ENCODE measurements at places on chromosomes 2 and 18.

- peaks cover 59% of the 10 kb centered on the region for H3K27me3 ChIP-seq
- H3K36me3 ChIP-seq = no peaks in the 10 kb centered on the region
- DNase-seq = peak; percentile 38
- H3K4me3 ChIP-seq = peak overlapping the region; percentile 12
- H3K4me1 ChIP-seq = no peaks in the 10 kb centered on the region
- H3K27ac ChIP-seq = no peak overlapping the region
Observed at GRCh38 chr18:31555971-31556747, 35.5 kb upstream of the TTR start.

DNA sequence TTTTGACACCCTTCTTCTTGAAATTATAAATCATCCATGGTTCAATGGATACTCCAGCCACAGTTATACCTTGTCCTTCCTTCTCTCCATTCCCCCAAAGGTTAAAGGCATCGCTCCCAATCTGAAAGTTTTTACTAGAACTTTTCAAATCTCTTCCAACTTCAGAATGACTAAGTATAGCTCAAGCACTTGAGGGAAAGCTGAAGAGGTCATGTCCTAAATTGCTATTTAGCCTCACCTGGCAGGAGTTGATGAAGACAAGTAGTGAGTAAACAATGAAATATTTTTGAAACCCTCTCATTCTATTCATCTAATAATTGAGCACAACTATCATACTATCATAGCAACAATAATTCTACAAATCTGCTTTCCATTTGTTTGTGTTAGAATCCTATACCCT lies 167.8 kb downstream of the HNMT start:
- H3K36me3 ChIP-seq = no peaks in the 10 kb centered on the region
- no peak for DNase-seq
- no peak overlapping the region for H3K27ac ChIP-seq
- H3K4me1 ChIP-seq = no peaks in the 10 kb centered on the region
- H3K27me3 ChIP-seq = no peaks in the 10 kb centered on the region

DNA sequence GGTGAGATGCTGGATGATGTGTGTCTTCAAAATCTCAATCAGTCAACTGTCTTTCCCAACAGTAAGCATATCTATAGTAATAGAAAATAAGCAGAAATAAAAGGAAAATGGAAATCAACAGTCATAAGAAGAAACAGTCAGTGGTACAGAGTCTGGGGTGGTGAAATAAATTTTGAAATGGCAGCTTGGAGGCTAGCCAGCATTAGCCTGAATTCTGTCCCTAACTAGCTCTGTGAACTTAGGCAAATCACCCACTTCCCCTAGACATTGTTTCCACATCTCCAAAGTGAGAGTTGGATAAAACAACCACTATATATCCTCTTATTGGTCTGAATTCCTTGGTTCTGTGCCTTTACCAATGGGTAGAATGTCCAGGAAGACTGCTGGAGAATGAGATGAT lies 189.7 kb upstream of the REV1 start:
- H3K36me3 ChIP-seq = no peaks in the 10 kb centered on the region
- no peaks in the 10 kb centered on the region for H3K27me3 ChIP-seq
- no peak for DNase-seq
- no peak overlapping the region for H3K4me3 ChIP-seq

DNA sequence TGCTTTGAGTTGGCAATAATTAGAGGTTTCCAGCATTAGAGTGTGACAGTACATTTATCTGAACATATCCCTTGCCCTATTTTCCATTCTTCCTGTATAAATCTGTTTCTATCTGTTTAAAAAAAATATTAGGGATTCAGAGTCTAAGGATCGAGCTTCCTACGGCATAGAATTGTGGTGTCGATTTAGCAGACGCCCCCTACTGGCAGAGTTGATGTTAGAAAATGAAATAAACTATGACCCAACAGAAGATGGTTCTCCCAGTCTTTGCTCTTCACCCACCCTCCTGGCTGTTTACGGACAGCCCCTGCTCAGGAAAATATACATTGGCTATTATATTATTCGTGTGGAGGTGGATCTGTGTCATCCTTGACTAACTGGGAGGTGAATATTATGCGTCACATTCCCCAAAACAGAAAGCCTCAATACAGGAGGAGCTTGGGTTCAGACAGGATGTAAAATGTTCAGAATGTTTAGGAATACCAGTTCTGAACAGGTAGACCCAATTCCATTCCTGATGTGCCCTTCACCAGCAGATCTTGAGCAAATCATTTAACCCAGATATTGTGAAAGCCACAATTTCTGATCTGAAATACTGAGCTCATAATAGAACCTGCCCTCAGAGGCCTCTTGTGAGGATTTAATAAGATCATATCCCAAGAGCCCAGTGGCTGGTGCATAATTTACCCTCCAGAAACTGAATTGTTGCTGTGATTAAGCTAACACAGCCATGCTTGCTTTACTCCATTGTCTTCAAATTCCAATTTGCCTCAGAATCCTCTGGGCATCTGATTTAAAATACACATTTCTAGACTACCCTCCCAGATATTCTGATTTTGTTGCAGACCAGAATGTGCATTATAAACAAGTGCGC lies 10.8 kb upstream of the ERMN start:
- H3K27ac ChIP-seq = peak overlapping the region; percentile 22
- H3K36me3 ChIP-seq = peaks cover 4% of the 10 kb centered on the region
- DNase-seq = no peak
- H3K27me3 ChIP-seq = no peaks in the 10 kb centered on the region

- no peaks in the 10 kb centered on the region for H3K36me3 ChIP-seq
- DNase-seq = no peak
- H3K27ac ChIP-seq = no peak overlapping the region
- H3K27me3 ChIP-seq = peaks cover 36% of the 10 kb centered on the region
- no peaks in the 10 kb centered on the region for H3K4me1 ChIP-seq
Observed at GRCh38 chr2:10920764-10921388, 9.1 kb downstream of the KCNF1 start.

GRCh38 chr2:197889041-197889440 lies 84.6 kb downstream of the PLCL1 start:
- H3K36me3 ChIP-seq = no peaks in the 10 kb centered on the region
- no peaks in the 10 kb centered on the region for H3K27me3 ChIP-seq
- no peak for DNase-seq
- H3K4me3 ChIP-seq = no peak overlapping the region
- no peaks in the 10 kb centered on the region for H3K4me1 ChIP-seq
- H3K27ac ChIP-seq = no peak overlapping the region

GRCh38 chr18:49177812-49178211 lies 227.0 kb upstream of the SMAD7 start:
- H3K27me3 ChIP-seq = no peaks in the 10 kb centered on the region
- peaks cover 12% of the 10 kb centered on the region for H3K4me1 ChIP-seq
- H3K4me3 ChIP-seq = no peak overlapping the region
- no peak overlapping the region for H3K27ac ChIP-seq

DNA sequence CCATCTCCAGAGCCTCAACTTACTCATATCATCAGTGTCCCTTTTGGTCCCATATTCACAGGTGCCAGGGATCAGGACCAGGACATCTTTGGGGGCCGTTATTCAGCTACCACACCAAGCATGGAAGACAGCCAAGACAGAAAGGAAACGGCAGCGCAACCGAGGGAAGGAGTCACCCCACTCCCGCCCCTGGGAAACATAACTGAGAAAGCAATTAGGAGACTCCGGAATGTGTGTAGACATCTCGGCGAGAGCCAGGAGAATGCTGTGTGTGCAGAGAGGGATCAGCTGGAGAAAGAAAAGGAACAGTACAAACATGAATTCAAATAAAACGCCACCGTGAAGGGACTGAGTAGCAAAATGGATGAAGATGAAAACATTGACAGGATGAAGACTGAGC lies 13.4 kb upstream of the BOK start:
- no peak for DNase-seq
- peaks cover 7% of the 10 kb centered on the region for H3K27me3 ChIP-seq
- no peaks in the 10 kb centered on the region for H3K36me3 ChIP-seq
- H3K4me1 ChIP-seq = no peaks in the 10 kb centered on the region
- no peak overlapping the region for H3K27ac ChIP-seq

GRCh38 chr18:10559553-10560451 lies 34.0 kb downstream of the NAPG start:
- H3K27me3 ChIP-seq = no peaks in the 10 kb centered on the region
- peaks cover 12% of the 10 kb centered on the region for H3K36me3 ChIP-seq
- peaks cover 11% of the 10 kb centered on the region for H3K4me1 ChIP-seq
- DNase-seq = no peak

- H3K36me3 ChIP-seq = no peaks in the 10 kb centered on the region
- no peak overlapping the region for H3K4me3 ChIP-seq
- peaks cover 27% of the 10 kb centered on the region for H3K27me3 ChIP-seq
- no peak for DNase-seq
Observed at GRCh38 chr18:51655327-51655698, 457.8 kb upstream of the MEX3C start.

DNA sequence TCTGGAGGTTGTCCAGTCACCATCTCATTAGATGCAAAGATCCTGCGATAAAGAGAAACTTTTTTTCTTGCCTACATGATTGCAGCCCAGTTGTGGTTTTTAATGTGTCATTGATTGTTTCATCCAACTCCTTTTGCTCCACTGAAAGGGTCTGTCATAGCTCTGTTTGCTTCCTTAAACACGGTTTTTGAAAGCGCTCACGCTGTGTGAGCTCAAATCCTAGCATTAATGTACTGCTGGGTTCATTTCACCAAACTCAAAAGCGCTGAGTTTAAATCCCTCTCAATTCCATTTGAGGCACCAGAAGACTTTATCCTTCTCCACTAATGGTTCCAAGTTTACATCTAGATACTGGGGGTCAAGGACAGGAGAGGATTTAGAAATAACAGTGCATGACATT lies 53.6 kb downstream of the CDK15 start:
- no peak overlapping the region for H3K4me3 ChIP-seq
- no peak overlapping the region for H3K27ac ChIP-seq
- H3K4me1 ChIP-seq = peaks cover 16% of the 10 kb centered on the region
- no peaks in the 10 kb centered on the region for H3K36me3 ChIP-seq

GRCh38 chr2:162509288-162509968 lies 165.5 kb downstream of the GCA start:
- no peaks in the 10 kb centered on the region for H3K4me1 ChIP-seq
- H3K4me3 ChIP-seq = no peak overlapping the region
- no peaks in the 10 kb centered on the region for H3K27me3 ChIP-seq

DNA sequence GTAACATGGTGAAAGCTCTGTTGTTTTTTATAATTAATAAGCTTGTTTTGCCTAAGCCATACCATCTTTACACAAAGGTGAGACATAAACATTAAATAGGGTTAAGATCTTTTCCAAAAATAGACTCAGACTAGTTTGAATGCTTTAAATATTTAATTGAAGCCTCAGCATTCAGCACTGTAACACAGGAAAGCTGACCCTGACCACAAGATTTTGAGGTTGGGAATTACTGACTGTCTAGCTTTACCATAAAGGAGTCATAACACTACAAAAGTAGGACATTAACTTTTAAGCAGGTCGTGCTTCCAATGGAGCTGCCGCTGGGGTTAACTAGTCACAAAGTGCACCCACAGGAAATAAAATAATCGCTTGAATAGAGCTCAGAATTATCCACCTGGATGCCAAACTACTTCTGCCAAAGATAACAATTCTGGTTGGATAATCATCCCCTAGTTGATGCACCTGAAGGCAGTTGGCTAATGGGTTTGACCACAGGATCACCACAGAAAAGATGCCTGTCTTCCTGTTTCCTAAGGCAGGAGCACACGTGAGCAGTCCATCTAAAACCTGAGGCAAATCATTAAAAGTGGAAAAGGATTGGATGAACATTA lies 106.2 kb downstream of the COBLL1 start:
- H3K4me1 ChIP-seq = no peaks in the 10 kb centered on the region
- H3K36me3 ChIP-seq = no peaks in the 10 kb centered on the region
- H3K27me3 ChIP-seq = no peaks in the 10 kb centered on the region
- no peak overlapping the region for H3K27ac ChIP-seq
- DNase-seq = no peak

DNA sequence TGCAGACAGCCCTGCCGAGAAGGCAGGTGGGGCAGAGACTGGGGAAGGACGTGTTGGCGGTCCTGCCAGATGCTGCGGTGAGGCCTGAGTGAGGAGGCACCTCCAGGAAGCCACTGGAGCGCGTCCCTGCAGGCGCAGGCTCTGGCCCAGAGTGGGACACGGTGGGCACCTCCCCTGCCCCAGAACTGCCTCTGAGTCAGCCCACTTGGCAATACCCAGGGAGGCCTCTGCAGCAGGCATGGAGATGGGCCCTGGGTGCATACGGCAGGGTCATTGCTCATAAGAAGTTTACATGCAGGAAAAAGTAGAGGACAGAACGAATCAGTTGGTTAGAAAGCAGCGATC lies 195.9 kb downstream of the TFCP2L1 start:
- no peaks in the 10 kb centered on the region for H3K36me3 ChIP-seq
- H3K4me3 ChIP-seq = no peak overlapping the region
- no peak overlapping the region for H3K27ac ChIP-seq
- DNase-seq = no peak
- no peaks in the 10 kb centered on the region for H3K4me1 ChIP-seq
- no peaks in the 10 kb centered on the region for H3K27me3 ChIP-seq

DNA sequence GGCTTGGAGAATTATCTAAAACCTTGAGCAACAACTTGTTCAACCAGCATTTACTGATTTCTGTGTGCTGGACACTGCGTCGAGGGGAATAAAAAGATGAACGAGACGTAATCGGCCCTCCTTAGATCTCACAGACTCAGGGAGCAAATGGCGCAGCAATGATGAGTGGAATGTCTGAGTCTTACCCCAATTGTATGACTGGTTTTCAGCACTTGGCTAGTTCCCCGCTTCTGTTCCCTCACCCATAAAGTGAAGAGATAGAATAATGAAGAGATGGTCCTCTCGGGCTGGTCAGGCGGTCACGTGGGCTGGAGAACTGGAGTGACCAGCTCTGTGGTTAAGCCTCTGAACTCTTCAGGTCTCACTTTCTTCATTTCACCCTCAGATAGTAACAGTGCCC lies 17.3 kb upstream of the GATA6 start:
- no peaks in the 10 kb centered on the region for H3K4me1 ChIP-seq
- no peak overlapping the region for H3K27ac ChIP-seq
- no peak for DNase-seq
- no peaks in the 10 kb centered on the region for H3K36me3 ChIP-seq
- H3K27me3 ChIP-seq = peaks cover 76% of the 10 kb centered on the region
- no peak overlapping the region for H3K4me3 ChIP-seq

DNA sequence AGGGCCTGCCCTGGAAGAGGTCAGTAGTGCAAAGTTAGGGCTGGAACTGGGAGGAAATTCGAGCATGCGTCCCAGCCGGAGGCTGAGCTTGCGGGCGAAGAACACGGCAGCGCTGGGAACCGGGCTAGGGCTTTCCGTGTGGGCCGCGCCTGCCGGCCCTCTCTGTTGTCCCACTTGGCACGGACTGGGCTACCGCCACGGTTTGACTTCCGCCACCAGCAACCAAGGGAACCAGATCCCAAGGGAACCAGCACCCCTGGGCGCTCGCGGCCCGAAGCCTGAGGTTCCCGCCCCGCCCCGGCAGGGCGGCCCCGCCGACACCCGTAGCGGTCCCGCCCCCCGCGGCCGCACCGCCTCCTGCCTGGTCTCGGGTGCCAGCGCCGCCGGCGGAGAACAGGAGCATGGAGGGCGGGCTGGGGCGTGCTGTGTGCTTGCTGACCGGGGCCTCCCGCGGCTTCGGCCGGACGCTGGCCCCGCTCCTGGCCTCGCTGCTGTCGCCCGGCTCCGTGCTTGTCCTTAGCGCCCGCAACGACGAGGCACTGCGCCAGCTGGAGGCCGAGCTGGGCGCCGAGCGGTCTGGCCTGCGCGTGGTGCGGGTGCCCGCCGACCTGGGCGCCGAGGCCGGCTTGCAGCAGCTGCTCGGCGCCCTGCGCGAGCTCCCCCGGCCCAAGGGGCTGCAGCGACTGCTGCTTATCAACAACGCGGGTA lies at the start of gene SPR:
SPR (plus strand) TSS at position 377 of the 708 bp plus-strand sequence; CDS start at position 402, 25 bp downstream.
- H3K4me3 ChIP-seq = peak within 1 kb of the TSS; percentile 74
- H3K27ac ChIP-seq = no peak within 1 kb of the TSS
- no peak for DNase-seq
- no peaks in the 10 kb centered on the region for H3K36me3 ChIP-seq

GRCh38 chr2:39304729-39305128 lies 61.0 kb upstream of the CDKL4 start:
- no peak overlapping the region for H3K27ac ChIP-seq
- peaks cover 7% of the 10 kb centered on the region for H3K36me3 ChIP-seq
- no peaks in the 10 kb centered on the region for H3K4me1 ChIP-seq
- no peaks in the 10 kb centered on the region for H3K27me3 ChIP-seq
- H3K4me3 ChIP-seq = no peak overlapping the region
- no peak for DNase-seq
